ENCODE measurements at places on chromosomes 11 and 22.
A peak's percentile ranks its signal among the peaks of the same experiment; 100 is the strongest.

DNA sequence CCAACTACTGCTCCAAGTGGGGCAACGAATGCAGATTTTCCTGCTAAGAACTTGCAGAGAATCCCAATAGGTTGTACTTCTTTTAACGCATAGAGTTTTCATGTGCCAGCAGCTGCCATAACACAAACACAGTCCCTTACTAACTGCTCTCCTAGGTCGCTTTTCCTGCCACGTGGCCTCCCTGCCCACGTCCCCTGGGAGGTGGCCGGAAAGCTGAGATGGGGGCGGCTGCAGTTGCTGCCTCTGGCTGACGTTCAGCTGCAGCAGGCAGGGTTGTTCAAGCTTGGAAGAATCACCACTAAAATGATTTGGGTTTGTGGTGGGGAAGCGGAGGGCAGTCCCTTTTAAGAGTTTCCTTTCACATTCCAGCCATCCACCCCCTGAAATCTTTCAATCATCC is 39.3 kb downstream of the ZNF202 start:
- no peak for DNase-seq

DNA sequence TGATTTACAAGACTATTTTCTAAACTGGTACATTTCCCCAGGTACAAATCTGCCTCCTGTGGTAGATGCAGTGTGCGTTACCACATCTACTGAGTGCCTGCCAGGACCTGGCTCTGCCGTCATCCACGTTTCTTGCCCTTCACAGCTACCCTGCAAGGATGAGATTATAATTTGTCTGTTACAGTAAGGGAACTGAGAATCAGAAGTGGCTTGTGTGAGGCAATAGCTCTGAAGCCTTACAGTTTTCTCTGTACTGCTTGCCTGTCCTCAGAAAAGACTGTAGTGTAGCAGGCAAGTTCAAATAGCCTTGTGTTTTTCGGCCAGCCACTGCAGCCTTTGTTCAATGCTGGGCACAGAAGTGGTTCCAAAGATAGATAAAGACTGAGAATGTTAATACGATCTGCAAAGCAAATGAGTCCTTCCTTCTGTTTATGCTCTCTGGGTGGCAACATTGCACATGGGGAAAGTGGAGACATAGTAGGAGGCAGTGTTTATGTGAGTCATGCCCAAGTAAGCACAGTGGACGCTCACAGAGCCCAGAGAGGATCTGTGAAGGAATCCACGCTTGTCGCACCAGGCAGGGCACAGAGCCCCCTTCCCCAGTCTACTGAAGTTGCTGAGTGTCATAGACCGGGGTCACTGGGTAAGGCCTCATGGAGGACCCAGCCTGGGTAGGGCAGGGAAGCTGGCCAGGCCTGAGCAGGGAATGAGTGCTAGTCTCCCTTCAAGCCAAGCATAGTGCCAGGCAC is 49.1 kb downstream of the MICAL2 start:
- DNase-seq = peak; percentile 84

DNA sequence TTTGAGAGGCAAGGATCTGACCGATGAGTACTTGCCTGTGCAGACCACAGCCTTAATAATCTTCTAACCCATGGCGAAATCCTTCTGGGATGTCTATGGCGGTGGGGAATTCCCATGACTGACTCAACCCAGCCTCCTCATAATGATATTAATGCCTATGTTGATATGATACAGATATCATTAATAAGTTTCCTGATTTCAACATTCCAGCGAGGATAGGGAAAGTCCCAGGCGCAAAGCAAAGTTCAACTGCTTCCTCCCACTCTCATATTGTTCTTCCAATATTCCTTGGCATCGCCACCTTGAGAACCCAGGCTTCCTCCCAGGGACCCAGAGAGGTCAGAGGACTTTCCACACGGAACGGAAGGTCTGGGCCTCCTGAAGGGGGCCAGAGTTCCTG is 110.3 kb upstream of the TMEM45B start:
- DNase-seq = no peak

DNA sequence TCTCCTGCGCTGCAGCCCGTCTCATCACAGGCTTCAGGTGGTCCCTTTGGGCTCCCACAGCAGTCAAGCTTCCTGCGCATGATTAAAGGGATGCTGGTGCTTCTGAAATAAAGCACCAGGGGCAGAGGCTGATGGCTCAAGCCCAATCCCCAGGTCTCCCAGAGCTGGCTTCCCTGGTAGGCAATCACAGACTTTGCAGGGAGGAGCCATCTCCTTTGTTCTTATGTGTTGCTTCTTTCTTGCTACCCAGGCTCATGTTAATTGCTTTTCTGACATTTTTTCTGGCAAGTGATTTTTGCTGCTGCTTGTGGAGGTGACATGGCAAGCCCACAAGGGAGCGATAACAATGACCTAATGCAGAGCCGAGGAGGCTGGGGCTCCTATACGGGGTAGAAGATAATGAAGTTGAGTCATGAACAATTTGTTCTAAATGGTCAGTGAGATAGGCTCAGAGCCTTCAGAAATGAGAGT is 25.2 kb upstream of the PLET1 start:
- DNase-seq = no peak

Measured in fibroblast of skin of abdomen (primary cell).